Lower leg skin (tissue), 4 donors: ENCODE measurements at places on chromosomes 1 and 21. TPM values are rescaled to one million over a fixed set of nuclear protein-coding genes. Genes with fewer than 3 reads are reported as not detected.

GRCh38 chr1:109513110-109513710 is 3.7 kb upstream of the AMIGO1 start:
- no peak for DNase-seq

DNA sequence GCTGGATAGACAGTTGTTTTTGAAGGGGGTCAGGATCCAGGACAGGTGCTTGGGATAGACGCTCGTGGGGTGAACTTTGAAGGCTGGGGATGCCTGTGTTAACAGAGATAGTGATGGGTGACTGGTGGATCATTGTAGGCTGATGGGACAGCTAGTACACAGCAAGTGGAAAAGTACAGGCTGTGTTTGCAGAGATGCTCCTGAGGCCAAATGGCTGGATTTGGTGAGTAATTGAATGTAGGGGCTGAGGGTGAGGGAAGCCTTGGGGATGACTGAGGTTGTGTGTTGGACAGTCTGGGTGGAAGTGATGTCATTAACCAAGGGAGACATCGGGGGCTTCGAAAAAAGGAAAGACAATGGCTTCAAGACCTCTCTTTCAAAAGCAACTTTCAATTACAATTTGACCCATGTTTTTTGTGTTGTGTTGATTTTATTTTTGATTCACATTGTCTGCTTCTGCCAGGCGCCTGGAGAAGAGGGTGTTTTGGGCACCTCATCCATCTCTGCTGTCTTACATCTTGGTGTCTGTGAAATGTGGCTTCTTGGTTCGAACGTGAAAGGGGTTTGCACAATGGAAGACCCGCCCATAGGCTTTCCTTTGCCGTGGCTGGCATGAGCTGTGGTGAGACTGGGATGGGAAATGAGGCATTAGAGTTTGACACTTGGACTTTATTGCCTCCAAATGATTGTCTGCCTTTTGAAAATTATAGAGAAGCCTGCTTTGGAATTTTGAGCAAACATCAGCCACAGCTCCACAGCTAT is 147.5 kb downstream of the FOXD2 start:
- DNase-seq, result no peak

GRCh38 chr21:14559102-14559501 is 13.0 kb upstream of the SAMSN1 start:
- no peak for DNase-seq

GRCh38 chr1:15489052-15489736 is 13.3 kb downstream of the CELA2B start:
- DNase-seq, result no peak

DNA sequence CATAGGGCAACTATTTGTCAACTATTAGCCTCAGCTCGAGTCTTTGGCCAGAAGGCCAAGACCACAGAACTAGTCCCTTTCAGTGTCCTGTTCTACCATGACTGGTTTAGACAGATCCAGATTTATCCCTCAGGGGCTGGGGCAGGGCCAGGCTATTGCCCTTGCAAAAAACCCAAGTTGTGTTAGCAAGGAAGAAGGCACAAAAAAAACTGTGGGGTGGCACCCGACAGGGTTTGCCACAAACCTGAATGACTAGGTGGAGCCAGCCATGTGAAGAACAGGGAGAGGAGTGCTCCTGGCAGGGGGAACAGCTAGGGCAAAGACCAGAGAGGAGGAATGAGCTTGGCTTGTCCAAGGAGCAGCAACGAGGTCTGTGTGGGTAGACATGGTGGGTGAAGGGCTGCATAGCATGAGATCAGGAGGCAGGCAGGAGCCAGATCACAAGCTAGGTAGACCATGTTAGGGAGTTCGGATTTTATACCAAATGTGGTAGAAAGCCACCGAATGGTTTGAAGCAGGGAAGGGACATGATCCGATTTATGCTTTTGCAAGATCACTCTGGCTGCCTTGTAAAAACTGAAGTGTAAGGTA is 4.3 kb downstream of the DCST1 start:
- no peak for DNase-seq

GRCh38 chr1:85578321-85579295 is 2.0 kb upstream of the CCN1 start:
- no peak for DNase-seq

GRCh38 chr21:45748593-45748992 is 105.1 kb downstream of the PCBP3 start:
- DNase-seq, result peak; percentile 82

- DNase-seq, result no peak
Measured at GRCh38 chr1:66539491-66539890, 5.5 kb downstream of the SGIP1 start.

GRCh38 chr1:166692346-166692745 is 146.9 kb upstream of the POGK start:
- DNase-seq, result no peak

GRCh38 chr1:168218658-168219057 is 7.1 kb upstream of the SFT2D2 start:
- DNase-seq, result no peak

DNA sequence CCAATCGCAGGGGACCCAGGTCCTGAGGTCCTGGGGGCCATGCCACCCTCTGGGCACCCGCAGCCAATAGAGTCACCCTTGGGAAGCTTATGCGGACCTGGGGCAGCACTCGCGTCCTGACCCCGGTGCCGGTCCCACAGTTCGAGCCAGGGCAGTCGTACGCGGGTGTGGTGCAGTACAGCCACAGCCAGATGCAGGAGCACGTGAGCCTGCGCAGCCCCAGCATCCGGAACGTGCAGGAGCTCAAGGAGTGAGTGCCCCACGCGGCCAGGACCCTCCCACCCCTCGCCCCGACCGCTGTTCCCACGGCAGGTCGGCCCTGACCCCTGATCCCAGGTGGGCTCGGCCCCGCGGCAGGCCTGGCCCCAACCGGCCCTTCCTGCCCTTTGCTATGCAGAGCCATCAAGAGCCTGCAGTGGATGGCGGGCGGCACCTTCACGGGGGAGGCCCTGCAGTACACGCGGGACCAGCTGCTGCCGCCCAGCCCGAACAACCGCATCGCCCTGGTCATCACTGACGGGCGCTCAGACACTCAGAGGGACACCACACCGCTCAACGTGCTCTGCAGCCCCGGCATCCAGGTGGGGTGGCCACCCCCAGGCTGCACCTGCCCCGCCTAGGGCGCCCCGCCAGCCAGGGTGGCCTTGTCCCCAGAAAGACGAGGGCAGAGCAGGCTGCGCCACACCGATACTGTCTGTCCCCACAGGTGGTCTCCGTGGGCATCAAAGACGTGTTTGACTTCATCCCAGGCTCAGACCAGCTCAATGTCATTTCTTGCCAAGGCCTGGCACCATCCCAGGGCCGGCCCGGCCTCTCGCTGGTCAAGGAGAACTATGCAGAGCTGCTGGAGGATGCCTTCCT is 20.5 kb downstream of the COL6A1 start:
- peak; percentile 85 for DNase-seq

DNA sequence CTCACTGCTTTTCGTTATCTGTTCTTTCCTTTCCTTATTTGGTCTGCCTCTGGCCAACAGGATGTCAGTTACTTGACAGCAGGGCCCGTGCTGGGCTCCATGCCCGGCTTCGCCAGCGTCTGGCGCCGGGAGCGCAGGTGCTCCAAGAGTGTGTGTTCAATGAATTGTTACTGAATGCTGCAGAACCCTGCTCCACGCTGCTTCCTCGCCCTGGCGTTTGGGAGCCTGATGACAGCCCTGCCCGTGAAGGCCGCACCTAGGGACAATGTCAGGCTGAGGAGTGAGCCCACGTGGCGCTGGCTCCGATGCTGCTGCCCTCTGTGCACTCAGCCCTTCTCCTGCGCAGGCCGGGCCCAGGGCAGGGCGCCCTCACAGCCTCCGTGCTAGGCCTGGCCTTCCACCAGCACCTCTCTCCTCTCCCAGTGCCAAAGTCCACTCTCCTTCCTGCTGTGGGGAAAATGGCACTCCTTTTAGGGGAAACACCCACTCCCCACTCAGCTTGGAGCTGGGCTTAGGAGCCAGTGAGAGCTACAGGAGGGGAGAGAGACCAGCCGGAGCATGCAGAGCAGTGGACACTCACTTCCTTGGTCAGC is 51.4 kb downstream of the ACBD3 start:
- DNase-seq, result no peak

DNA sequence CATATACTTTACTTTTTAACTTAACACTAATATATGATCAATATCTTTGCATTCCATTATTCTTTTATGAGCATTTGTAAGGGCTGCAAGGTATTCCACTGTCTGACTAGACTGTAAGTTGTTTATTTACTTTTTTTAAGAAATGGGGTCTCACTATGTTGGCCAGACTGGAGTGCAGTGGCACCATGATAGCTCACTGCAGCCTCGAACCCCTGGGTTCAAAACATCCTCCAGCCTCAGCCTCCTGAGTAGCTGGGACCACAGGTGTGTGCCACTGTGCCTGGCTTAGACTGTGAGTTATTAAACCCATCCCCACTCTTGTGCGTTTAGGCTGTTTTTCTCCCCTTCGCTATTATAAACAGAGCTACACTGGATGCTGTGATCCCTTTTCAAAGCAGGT is 6.7 kb upstream of the KIF26B start:
- DNase-seq, result no peak

DNA sequence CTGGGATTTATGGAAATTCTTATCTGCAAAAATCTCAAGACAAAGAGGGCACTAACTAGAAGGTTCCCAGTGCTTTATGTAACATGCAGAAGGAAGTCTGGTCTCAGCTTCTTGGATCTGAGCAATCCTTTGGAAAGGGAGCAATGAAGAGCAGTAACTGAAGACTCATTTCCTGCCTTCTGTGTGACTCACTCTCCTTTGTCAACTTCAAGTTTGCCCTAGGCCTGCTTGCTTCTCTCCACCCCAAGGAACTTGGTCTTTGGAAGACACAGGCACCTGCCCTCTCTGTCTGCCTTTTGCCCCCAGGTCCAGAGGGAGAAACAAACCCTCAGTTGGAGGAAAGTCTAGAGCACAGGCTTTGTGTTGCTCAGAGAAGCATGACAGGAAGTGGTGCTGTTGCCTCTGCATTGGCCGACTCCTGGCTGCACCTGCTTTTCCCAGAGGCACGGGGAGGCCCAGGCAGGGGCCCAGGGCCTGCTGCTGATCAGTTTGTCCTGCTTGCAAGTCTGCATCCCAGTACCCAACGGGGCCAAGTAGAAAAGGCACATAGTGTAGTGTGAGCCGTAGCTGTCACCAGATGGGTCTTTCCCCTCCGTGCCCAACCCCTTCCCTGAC is 137.2 kb downstream of the DHRS3 start:
- DNase-seq, result peak; percentile 76

- DNase-seq, result no peak
Measured at GRCh38 chr1:9294910-9295636, 2.4 kb downstream of the SPSB1 start.

GRCh38 chr21:26748066-26748465 is 97.1 kb downstream of the ADAMTS1 start:
- no peak for DNase-seq

DNA sequence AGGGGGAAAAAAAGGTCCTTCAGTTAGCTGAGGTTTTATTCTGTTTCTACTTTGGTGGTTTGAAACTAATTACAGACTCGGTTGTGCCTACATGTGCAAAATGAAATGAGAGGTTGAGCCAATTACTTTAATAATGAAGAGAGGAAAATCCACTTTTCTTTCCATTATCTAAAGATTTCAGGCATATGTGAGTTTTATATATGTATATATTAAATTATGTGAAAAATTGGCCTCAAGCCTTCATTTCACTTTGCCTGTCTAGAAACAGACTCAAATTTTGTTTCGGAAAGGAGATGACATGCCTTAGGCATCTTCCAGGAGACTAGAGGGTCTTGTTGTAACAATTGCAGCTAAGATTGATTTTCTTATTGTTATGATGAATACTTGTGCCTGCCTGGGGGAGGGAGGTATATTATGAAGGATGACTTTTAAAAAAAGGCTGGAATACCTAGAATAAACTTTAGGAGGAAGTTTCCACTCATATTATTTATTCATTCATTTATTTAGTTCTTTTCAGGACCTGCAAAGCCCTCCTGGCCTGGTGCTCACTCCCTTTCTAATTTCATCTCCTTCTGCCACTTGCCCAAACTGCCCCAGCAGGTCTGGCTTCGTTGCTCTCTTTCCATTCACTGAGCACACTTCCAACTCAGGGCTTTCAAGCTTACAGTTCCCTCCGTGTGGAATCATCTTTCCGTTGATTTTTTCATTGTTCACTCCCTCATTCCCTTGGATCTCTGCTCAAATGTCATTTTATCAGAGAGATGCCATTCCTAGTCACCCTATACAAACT is 94.2 kb upstream of the HOOK1 start:
- DNase-seq, result no peak

GRCh38 chr1:181010789-181011188 is 11.9 kb downstream of the STX6 start:
- DNase-seq, result no peak

DNA sequence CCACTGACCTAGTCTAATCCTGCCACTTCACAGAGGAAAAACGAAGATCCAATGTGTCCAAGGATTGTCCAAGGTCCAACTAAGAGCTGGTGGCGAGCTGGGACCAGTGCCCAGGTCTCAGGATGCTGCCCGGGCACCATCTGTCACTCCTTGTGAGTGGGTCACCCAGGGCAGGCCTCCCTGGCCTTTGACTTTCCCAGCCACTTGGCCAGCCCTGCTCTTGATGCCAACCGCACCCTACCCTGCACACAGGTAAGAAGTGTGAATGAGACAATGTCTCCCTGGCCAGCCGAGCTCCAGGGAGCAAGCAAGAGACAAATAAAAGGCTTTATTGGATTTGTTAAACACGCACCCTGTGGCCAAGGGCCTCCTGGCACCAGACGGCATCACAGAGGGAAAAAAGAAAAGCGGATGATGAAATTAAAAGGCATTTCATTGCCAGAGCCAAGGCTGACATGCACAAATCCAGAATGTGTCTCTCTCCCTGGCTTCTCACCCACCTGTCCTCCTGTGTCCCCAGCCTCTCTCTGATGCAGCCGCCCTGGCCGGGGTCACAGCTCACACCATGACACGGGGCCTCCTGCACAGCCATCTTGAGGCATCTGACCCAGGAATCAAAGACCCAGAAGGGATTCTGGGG is 72.8 kb downstream of the CAMK2N1 start:
- DNase-seq, result peak; percentile 78

The CFHR4 gene
- not detected for total RNA-seq

The EPHB2 gene
- 3.1 TPM for total RNA-seq

The DNAH14 gene
- 3.0 TPM for total RNA-seq

The FAM72C gene
- 0.57 TPM for total RNA-seq

The C1QB gene
- total RNA-seq, result 54.6 TPM

The EFHD2 gene
- 39.7 TPM for total RNA-seq

The GNG4 gene
- 0.12 TPM for total RNA-seq

The MYBPH gene
- total RNA-seq, result not detected

The PLA2G2D gene
- total RNA-seq, result not detected

The CAMSAP2 gene
- total RNA-seq, result 37.6 TPM

The BSND gene
- total RNA-seq, result not detected

The PROK1 gene
- total RNA-seq, result 0.34 TPM

The COL6A1 gene
- total RNA-seq, result 94.9 TPM

The FHAD1 gene
- 0.52 TPM for total RNA-seq

The IGSF5 gene
- 1.2 TPM for total RNA-seq

The ANKRD34A gene
- total RNA-seq, result 1.3 TPM
